IPS DF 19.7 (cell line): ENCODE measurements at places on chromosomes 2 and 18.

- no peak for DNase-seq
Observed at GRCh38 chr2:88131201-88131998, 3.5 kb upstream of the FABP1 start.

DNA sequence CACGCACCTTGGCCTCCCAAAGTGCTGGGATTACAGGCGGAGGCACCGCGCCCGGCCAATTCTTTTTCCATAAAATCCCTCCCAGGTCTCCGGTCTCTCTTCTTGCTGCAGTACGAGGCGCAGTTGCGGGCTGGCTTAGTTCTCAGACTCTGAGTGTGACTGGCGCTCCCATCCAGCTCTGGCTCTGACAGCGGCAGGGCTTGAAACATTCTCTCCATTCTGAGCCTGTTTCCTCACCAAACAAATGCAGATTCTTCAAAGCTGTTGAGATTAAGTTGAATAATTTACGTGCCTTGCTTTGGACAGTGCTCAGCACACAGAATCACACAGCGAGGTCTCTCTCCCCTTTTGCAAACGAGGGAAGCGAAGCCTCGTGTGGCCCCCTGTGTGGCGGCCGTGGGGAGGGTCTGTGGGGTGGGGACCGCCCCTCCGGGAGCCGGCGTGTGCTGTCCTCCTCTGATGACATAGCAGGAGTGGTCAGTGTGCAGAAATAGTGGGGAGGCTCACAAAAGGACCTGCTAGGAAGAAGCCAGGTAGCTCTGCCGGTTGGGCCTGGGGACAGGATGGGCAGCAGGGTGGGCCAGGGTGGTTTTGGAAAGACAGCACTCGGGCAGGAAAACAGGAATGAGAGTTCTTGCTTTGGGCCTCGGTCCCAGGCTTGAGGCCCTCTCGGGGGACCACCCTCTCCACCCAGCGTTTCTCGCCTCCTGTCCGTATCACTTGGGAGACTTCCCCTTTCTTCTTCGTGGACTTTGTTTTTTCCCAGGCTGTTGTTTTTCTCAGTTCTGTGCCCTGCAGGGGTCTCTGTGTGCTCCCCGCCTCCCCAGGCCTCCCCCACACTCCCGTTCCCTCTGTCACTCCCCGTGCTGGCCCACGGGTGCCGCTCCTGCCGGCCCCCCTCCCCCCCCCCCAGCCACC lies 75.0 kb downstream of the KCNG2 start:
- no peak for DNase-seq

- no peak for DNase-seq
Observed at GRCh38 chr2:178157574-178157973, 36.7 kb upstream of the OSBPL6 start.

DNA sequence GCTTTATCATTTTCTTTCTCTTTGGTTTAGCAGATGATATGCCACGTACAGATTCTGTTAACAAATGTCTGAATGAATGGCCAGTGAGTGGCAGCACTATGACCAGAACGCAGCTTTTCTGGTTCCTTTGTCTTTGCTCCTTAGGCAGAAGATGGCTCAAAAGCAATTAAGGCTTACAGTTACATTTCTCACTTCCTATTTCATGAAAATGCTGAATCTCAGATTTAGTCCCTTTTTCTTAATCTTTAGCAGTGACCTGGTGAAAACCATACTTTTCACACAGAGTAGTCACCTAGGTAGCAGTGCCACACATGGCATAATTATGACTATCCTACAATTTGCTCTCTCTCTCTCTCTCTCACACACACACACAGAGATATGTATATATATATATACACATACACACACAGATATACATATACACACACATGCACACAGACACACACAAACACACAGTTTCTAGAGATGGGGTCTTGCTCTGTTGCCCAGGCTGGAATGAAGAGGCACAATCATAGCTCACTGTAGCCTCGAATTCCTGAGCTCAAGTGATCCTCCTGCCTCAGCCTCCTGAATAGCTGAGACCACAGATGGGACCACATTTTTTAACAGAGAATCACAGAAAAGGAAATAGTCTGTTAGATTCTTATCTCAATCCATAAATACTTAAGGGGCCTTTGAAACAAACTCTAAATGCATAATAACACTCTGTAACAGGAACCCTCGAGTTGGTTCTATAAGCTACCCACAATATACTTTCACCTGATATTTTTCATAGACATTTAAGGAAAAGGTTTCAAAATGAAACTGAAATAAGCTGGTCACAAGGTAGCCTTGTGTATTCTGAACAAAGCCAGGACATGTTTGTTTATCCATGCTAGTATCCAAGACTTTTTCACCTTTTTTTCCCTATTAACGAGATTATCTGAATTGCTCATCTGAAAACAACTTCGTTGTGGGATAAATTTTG lies 11.6 kb downstream of the PDE6D start:
- no peak for DNase-seq

GRCh38 chr18:12431561-12431960 lies 23.8 kb downstream of the PRELID3A start:
- DNase-seq = no peak

GRCh38 chr18:3304832-3305231 lies 42.9 kb downstream of the MYL12B start:
- DNase-seq = no peak

DNA sequence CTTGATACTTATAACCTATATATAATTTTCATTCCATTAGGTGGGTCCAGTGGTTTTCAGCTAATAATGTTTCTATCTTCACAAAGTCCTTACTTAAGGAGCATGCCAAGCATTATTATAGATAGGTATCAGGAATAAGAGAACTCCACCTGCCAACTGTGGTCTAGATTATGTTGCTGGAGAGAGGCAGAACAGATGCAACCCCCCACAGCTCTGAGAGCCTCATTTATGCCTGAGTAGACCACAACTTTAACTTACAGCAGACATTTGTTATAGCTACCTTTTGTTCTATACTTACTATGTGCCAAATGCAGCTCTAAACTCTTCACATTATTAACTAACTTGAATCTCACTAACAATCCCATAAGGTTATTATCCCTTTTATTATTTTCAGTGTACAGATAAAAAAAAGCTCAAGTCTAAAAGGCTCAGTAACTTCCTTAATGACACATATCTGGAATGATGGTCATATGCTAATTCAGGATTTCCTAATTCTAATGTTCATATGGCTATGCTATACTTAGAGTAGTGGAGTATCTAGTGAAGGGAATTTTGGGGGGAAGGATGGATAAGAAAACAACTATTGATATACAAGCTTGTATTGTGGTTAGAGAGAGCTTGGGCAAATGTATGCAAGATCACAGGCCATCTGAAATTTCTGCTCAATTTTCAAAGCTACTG lies 119.1 kb upstream of the RND3 start:
- no peak for DNase-seq

DNA sequence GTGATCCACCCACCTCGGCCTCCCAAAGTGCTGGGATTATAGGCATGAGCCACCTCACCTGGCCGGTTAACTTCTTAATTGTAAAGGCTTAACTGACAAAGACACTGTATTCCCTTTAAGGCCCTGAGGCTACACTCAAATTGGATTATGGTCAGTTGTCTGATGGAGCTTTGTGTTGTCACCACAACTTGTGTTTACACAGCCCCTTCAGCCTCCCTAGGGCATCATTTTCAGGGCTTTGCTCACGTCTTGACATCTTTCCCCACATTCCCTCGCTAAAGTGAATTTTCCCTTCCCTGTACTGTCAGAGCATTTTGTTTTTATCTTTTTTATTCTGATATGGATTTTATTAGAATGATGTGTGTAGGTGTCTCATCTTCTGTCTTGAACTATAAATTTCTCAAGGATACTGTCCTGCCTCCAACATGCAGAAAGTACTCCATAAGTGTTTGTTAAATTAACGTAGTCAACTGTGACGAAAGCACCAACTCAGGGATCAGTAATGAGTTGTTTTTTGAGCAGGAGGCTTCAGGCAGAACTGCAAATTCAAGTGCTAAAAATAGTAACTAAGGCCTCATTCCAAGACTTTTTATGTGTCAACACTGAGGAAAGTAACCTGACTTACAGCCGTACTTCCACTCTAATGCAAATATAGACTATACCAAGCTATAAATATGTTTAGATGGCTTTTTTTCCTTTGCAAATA lies 77.1 kb upstream of the NARS1 start:
- DNase-seq = no peak

DNA sequence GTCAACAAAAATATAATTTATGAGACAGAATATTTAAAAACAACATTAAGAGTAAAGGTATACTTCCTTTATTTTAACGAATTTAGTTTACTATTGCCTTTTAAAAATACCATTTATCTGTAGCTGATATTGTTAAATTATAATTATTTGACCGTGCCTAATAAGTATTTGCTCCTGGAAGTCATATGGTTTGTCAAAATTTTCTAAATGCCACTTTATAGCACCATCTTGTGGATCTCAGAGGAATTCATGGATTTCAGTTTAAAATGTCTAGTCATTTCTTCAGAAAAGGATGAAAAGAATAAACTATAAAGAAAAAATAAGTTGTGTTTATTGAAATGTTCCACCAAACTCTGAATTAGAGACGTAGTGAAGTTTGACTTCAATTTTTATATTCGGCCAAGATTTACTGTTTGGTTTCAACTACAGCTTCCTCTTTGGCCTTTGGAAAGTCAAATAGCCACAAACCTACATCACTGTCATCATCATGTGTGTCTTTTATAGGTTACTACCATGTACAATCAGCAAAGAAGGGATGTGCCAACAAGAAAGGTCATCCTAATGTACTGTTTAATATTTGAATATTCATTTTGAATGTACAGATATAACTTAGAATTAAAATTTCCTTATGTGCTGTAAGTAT lies 10.3 kb upstream of the FTCDNL1 start:
- no peak for DNase-seq

GRCh38 chr2:150178591-150178990 lies 308.9 kb downstream of the RND3 start:
- no peak for DNase-seq

- DNase-seq = no peak
Observed at GRCh38 chr2:170255971-170256370, 78.0 kb downstream of the MYO3B start.

DNA sequence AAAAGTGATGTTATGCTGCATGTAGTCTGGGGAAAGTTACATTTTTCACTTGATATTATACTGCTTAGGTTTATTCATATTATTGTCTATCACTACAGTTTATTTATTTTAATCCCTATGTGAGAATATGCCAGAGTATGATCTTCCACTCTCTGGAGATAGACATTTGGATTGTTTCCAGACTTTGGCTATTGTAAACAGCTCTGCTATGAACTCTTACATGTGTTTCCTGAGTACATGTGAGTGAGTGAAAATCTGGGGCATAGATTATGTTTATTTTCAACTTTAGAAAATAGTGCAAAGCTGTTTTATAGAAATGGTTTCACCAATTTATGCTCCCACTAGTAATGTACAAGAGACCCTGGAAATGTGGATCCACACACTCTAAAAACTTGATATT lies 49.0 kb upstream of the EPAS1 start:
- no peak for DNase-seq

DNA sequence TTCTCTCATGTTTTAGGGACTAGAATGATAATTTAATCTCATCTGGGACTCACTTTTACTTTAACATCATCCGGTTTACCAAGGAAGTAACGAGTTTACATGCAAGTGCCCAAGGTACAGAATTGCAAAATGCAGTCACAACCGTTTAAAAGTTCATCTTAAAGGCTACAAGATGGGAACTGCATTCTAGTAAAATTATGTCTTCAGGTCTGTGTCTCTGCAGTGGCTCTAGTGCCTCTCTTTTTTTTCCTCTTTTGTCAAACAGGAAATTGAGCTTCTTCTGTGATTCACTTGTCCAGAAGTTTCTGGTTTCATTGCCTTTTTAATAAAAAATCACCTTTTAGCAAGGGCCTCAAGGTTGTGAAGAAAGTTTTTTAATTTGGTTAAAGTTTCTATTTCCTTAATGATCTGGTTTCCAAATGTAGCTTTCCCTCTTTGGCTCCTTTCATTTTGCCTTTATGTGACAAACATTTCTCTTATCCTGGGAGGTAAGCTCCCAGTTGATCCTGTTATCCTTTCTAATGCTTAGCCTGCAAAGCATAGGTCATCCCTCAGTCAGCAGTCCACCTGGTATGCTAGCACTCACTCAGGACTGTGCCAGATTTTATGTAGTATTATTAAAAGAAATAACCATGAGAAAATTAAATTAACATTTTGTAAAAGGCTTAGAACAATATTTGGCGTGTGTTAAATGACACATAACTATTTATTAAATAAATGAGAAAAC lies 2.4 kb downstream of the GLS start:
- no peak for DNase-seq

- DNase-seq = peak; percentile 68
Observed at GRCh38 chr18:77101410-77102258, 30.9 kb downstream of the MBP start.

- DNase-seq = no peak
Observed at GRCh38 chr2:150062416-150062815, 425.1 kb downstream of the RND3 start.

GRCh38 chr2:207660994-207661393 lies 35.8 kb upstream of the METTL21A start:
- no peak for DNase-seq

- DNase-seq = peak; percentile 68
Observed at GRCh38 chr2:191869178-191869577, 22.3 kb upstream of the CAVIN2 start.

GRCh38 chr2:129747500-129748125 lies 231.9 kb upstream of the RAB6C start:
- DNase-seq = no peak

- DNase-seq = no peak
Observed at GRCh38 chr2:126600742-126601141, 55.2 kb upstream of the GYPC start.

GRCh38 chr18:56988022-56988421 lies 158.9 kb upstream of the BOD1L2 start:
- DNase-seq = no peak

DNA sequence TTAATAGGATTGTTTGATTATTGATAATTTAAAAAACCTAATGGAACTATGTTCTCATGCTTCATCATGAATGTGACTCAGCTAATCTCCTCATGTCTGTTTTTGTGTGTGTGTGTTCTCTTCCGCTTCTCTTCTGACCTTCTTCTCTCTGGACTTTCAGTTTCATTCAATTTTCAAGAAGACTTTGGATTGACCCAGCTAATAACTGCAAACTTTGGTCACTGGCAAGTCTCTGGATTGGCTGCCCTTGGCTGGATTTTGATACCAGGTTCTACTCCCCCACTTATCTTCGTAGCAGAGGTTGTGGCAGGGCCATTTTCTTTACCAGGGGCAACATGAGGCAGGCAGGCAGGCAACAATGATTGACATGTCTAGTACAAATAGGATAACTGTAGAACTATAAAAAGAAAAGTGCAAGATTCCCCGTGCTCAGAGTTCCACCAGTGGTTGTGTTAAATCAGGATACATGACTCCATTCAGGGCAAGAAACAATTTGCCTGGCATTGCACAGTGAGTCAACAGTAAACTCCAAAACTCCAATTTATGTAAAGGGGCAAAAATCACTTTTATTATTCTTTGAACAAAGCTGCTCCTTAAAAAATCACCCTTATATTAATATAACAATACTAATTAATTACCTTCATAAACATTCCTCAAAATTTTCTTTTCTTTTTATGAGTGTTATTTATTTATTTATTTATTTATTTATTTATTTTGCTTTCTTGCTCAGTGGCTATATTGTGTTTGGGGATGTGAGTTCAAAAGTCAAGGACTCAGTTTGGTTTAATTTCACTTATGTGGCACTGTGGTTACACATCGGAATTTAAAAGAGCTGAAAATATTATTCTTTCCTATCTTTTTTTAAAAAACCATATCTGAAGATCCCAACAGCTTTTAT lies 167.6 kb downstream of the RND3 start:
- no peak for DNase-seq
